SIG-M5 (cell line): ENCODE measurements at places on chromosomes 2 and 18.

DNA sequence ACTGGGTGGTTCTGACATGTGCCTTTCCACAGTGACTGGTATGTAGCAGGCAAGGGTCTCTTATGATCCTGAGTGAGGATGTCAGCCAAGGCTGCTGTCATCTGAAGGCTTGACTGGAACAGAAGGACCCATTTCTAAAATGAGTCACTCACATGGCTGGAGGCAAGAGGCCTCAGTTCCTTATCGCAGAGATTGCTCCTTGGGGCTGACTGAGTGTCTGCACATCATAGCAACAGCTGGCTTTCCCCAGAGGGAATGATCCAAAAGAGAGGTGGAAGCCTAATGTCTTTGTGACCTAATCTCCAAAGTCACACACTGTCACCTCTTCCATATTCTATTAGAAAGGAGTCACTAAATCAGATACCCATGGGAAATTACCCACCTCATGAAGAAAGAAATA lies 114.0 kb downstream of the NEDD4L start:
- no peak for DNase-seq

DNA sequence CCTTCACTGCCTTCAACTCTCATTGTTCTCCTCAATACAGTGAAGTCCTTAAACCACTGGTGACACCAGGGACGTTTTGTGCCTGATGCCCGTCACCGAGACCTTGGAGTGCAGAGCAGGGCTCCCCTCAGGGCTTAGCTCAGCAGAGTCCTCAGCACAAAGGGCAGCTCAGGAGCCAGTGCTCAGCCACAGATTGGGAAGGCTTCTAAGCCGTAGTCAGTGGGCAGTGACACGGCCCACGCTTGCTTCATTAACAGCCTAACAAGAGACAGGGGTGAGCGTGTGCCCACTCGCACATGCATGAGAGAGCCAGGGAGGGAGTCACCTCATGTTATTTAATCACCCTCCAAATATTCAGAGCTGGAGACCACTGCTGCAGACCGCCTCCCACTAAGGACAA lies 137.5 kb downstream of the SH3RF3 start:
- DNase-seq, result no peak

DNA sequence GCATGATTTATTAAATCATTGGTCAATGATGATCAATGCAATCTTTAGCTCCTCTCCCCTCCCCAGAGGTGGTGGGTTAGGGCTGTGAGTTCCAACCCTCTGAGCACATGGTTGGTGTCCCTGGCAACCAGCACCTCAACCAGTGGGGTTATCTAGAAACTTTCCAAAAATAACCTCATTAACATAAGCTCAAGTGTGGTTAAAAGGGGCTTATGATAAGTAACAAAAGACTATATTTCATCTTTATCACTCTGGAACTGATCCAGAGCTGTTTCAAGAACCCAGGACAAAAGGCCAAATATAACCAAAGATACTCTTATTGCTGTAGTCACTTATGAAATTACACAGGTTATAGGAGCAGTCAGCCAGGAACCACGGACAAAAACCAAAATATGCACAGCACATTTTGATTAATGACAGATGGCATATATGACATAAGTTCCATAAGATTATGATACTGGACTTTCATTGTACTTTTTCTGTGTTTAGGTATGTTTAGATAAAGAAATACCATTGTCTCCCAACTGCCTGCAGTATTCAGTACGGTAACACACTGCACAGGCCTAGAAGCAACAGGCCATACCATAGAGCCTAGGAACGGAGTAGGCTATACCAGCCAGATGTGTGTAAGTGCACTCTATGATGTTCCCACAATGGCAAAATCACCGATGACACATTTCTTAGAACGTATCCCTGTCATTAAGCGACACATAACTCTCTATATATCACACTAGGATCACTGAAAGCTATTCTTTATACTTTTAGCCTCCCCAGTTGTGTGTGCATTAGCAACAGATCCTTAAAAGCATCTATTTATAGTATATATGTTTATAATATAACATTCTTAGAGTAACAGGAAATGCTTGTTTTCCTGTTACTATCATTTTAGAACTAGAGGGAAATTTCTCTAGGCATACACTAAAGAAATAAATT lies 31.9 kb downstream of the KIDINS220 start:
- no peak for DNase-seq

GRCh38 chr2:237547841-237548416 lies 18.4 kb upstream of the PRLH start:
- no peak for DNase-seq

DNA sequence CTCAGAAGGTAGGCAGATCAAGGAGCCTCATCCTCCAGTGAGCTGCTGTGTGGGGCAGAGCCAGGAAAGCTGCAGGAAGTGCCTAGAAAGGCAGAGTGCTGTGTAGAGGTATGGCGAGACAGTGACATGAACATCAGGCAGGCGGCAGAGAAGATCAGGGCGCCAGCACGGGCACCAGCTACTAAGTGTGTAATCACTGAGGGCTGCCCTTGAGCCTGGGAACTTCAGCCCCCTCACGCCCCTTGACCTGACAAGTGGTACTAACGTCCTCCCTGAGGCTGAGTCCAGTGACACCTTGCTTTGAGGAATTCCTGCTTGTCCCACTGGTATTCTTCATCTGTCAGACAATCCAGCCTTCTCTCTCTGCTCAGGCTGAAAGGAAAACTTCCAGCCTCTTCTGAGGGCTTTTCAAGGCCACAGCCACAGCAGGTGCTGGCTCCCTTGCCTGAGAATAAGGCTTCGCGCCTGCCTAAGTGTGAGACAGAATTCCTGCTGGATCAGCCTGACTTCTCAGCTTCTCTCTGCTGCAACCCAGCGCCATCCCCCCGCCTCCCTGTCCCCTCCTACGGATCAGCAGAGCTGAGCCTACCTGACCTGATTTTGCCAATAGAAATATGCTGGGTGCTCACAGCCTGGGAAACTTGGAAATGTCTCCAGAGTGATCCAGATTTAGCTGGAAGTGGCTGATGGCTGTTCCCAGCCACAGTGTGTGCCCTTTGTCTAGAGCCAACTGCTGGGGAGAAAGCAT lies 148.0 kb downstream of the SMAD7 start:
- no peak for DNase-seq

- no peak for DNase-seq
Measured at GRCh38 chr18:67597759-67598158, 81.2 kb upstream of the DSEL start.
